ENCODE measurements at places on chromosomes 11 and 22.

GRCh38 chr11:128389461-128389976 lies 197.8 kb downstream of the ETS1 start:
- DNase-seq: no peak

DNA sequence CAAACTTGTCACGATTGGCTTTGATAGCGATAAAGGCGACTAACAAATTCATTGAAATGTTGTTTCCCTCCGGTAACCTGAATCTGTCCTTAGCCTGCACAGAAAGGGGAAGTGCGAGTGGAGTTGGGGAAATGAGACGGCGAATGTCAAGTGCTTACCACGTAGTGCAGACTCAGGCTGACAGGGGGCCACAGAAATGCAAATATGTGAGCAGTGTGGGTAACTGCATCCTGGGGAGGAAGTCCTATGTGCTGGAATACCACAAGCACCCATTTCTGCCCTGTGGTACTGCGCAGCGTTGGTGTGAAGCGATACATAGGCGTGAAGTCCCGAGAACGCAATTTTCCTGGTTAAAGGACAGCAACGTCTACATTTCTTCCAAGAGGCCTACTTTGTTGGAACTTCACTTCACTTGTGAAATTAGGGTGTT lies 869 bp upstream of the EIF4ENIF1 start:
- peak; percentile 68 for DNase-seq

DNA sequence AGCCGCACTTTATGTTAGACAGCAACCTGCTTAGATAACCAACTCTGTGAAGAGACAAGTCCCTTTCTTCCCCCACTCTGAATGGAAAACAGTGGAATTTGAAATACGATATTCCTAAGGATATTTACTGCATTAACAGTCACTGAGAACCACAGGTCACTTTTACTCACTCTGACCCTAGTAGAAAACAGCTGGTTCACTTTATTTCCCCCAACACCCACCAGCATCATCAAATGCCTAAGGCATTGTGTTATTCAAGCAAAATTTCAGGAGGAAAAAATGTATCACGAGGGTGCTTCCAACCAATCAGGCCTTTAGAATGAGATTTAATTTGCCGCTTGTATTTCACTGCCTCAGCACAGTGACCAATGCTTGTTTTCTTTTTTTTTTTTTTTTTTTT lies 1134.1 kb upstream of the CCDC90B start:
- DNase-seq: peak; percentile 93

DNA sequence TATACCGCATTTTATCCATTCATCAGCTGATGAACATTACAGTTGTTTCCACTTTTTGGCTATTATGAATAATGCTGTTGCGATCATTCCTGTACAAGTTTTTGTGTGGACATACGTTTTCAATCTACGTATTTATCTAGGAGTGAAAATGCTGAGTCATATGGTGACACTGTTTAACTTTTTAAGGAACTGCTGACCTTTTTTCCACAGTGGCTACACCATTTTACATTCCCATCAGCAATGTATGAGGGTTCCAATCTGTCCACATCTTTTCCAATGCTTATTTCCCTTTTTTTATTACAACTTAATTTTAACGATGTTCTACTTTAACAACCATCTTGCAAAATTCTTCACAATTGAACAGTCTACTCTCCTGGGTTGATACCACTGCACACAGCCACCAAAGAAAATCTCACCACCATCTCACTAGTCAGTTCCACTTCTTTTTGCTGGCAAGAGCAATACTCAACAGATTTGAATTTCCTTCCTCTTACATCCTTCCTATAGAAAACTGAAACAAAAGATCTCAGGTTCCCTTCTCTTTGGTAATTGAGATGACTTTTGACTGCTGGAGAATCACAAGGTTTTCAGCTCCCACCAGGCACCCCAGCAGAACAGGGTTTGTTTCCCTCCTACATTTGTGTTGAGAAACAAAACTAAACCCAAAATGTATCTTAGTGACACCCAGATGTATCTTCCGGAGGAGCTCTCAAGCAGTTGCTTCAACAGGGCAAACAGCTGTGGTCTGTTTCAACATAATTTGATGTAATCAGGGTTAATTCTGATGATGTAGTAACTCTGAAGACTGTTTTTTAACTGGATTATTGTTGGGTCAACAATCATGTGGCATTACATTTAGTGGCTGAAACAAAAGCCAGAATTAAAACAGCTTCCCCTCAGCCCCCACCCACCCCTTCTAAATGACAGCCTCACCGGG lies 7.0 kb upstream of the GAB2 start:
- DNase-seq: no peak

GRCh38 chr11:96063053-96063452 lies 139.1 kb upstream of the MTMR2 start:
- no peak for DNase-seq

DNA sequence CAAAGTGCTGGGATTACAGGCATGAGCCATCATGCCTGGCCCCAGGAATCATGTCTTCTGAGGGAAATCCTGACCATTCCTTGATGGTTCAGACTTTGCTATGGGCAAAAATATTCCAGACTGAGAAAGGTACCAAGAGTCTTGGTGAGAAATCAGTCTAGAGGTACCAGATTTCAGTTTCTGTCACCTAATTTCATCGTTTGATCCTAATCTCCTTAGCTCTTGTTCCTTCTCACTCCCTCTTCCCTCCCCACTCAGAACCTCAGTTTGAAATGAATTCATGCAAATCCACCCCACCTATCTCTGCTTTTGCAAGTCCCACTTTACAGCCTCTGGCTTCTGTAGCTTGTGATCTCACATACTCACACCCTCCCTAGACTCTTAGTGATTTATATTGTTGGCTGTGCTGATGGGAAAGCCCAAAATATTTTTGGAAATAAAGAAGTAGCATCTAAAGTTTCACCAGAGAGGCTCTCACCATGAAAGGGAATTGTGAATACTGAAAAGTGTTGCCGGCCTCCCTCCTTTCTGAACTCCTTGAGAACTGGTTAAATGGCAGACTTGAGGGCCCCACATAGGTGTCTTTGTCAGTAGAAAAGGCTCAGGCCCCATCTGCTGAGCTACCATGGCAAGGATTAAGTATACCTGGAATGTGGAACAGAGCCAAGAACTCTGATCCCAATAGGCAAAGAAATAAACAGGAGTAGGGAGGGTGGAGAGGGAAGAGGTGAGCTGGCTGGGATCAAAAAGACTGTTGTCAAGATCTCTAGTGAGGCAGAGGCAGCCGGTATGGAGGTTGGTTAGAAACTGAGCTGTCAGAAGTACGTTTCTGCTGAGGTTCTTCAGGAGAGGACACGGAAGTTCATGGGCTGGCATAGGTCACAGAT lies 190.5 kb upstream of the MTMR2 start:
- DNase-seq: no peak

DNA sequence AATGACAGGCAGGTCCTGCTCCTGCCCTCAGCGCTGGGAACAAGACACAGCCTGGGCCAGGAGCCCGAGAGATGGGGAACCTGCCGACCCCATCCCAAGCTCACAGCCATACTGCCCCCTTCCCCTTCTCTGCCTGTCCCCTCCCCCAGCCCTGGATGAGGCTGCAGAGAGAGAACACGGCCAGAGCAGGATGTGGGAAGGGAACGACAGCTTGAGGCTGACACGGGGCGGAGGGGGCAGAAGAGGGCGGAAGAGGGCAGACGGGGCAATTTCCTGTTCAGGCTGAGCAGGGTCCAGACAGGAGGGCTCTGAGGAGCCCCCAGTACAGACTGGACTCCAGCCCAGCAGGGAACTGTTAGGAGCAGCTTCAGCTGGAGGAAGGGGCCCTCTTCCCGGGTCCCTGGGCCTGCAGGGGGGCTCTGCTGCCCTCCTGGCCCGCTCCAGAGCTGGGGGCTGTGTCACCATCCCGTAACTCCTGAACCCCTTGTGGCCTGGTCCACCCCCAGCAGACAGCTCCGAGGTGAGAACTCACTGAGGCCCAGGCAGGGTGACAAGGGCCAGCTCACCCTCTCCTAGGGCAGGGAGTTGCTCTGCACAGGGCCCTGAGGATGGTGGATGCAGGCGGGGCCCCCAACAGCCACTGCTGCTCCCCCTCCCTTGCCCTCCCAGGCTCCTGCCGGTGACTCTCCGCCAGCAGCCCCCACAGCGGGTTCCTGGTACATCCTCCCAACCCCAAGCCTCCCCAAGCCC lies 5.7 kb downstream of the CTSD start:
- no peak for DNase-seq

- no peak for DNase-seq
Observed at GRCh38 chr11:133710241-133710640, 135.1 kb downstream of the SPATA19 start.

DNA sequence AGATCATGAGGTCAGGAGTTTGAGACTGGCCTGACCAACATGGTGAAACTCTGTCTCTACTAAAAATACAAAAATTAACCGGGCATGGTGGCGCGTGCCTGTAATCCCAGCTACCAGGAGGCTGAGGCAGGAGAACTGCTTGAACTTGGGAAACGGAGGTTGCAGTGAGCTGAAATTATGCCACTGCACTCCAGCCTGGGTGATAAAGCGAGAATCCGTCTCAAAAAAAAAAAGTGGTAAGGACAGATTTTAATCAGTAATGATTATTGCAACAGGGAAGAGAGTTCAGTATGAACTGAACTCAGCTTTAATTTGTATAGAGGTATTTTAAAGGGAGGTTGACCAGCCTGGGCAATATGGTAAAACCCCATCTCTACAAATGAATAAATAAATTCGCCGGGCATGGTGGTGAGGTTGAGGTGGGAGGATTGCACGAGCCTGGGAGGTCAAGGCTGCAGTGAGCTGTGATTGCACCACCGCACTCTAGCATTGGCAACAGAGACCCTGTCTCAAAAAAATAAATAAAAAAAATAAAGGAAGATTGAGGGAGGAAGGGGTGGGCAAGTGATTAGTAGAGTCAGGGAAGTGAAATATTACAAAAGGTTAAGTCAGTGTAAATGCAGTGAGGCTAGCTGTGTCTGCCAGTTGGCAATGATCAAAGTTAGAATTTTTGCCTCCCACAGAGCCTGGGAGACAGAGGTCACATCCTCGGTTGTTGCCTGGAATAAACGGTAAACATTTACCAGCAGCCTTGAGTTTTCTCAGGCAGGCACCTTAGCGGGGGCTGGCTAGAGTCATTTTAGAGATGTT lies 2.6 kb upstream of the MCM5 start:
- DNase-seq: no peak

- DNase-seq: no peak
Observed at GRCh38 chr11:25317216-25317615, 820.4 kb downstream of the LUZP2 start.

DNA sequence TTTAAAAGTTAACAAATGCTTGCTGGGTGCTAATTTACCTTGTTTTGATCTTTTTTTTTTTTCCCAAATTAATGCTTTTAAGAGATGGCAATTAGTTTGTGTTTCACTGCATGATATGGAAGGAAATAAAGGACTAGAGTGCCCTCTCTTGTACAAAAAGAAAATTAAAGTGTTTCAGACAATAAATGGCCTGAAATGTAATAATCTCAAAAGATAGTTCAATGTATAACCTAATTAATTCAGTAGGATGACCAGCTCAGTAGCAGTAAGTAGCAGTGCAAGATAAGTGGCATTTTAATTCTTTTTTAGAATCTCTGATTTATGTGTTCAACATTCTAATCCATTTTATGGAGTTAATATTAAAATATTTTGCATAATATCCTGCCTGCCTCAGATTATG lies 39.9 kb upstream of the MYO18B start:
- DNase-seq: peak; percentile 18

GRCh38 chr11:78742430-78742829 lies 167.8 kb upstream of the NARS2 start:
- no peak for DNase-seq

- no peak for DNase-seq
Observed at GRCh38 chr11:129578006-129578405, 202.4 kb downstream of the BARX2 start.

GRCh38 chr11:65150509-65151299 lies 16.4 kb upstream of the SYVN1 start:
- no peak for DNase-seq

DNA sequence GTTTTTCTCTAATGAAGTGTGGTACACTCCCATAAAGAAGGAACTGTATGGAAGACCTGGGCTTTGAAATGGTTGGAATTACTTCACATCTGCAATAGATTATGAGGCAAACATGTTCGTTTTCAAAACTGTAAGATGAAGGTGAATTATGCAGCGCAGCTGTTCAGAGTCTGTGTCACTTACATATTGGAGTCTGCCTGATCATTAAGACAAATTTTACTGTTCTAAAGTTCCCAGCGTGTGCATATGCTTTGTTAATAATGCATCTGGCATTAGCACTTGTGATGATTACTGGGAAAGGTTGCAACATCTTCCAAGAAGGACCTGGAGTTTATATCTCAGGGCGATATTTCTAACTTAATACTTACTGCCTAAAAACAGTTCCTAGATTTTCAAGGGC lies 255.2 kb upstream of the ZC3H12C start:
- DNase-seq: no peak

GRCh38 chr11:4032097-4032496 lies 62.5 kb upstream of the RRM1 start:
- no peak for DNase-seq

GRCh38 chr22:42430528-42431125 lies 1.6 kb downstream of the NFAM1 start:
- no peak for DNase-seq

GRCh38 chr11:94457118-94458029 lies 36.3 kb downstream of the MRE11 start:
- no peak for DNase-seq

GRCh38 chr11:39365809-39366436 lies 2093.5 kb downstream of the LRRC4C start:
- DNase-seq: no peak

- no peak for DNase-seq
Observed at GRCh38 chr22:40533712-40534378, 102.7 kb downstream of the MRTFA start.

GRCh38 chr22:23415490-23415851 lies 164.6 kb downstream of the IGLL1 start:
- DNase-seq: no peak

DNA sequence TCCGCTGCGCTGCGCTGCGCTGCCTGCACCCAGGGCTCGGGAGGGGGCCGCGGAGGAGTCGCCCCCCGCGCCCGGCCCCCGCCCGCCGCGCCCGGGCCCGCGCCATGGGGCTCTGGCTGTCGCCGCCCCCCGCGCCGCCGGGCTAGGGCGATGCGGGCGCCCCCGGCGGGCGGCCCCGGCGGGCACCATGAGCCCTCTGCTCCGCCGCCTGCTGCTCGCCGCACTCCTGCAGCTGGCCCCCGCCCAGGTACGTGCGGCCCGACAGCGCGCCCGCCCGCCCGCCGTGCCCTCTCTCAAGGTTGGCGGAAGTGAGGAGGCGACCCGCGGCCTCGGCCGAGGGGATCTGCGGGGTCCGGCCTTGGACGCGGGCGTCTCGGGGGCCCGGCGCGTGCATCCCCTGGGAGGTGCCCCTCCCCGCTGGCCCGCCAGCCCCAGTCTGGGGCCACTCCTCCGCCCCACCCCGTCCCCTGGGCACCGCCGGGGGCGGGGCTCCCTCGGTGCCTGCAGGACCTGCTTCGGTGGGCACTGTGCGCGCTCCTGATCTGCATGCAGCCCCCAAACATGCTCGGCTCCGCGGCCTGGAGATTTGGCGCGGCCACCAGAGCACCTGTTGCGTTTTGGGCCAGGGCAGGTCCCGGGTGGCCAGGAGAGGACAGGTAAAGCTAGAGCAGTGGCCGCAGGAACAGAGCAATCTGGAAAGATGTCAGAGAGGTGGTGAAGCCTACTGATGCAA lies 429 bp downstream of the VEGFB start:
- DNase-seq: peak; percentile 69
